ENCODE measurements at places on chromosomes 1 and 21.

DNA sequence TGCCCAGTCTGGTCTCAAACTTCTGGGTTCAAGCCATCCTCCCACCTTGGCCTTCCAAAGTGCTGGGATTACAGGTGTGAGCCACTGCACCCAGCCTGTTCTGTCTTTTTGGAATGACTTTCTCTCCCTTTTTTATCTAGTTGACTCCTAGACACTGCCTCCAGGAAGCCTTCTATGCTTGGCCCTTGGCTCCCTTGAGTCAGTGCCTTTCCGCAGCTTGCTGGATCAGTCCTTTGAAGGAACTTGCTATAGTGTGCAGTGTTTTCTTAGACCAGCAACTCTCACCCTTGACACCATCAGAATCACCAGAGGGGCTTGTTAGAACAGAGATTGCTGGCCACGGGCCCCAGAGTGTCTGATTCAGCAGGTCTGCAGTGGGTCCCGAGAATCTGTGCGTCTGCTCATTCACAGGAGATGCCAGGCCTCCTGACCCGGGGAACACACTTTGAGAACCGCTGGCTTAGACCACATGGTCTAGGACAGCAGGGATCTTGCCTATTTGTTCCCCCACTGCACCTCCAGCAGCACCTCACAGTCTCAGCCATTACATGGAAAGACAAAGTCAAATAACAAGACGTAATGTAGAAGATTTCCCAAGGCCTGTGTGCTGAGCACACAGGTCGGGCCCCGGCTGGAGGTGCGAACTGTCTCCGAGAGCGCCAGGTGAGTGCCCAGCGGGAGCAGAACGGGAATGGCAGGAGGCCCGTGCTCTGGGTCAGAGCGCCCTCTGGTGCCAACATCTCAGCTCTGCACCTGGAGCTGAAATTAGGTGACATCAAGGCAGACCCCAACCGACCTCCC is 27.4 kb upstream of the CTPS1 start:
- DNase-seq = peak; percentile 29

DNA sequence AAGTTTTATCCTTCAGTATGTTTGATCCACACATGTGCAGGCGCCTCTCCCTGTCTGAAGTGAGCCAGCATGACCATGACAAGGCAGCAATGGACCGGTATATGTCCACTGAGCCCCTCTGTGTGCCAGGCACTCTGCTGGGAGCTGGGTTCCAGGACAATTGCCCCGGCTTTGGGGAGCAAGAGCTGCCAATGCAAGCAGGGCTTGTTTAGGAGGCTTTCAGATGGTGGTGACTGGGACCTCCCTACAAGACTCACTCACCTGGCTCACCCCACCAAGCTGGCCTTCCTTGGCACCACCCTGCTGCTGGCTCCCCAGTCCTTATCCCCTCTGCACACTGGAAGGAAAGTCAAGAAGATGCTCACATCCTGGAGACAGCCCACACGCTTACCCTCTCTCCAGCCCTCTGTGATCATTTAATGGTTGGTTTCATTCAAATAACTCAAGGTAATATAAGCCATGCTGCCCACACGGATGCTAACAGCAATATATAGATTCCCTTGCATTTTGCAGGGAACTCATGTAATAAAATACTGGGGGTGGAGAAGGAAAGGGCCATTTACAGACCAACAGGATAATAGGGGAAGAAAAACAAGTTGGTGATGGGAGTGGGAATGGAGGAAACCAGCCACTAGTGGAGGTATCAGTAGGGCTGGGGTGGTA is 23.6 kb downstream of the KCND3 start:
- DNase-seq = no peak

DNA sequence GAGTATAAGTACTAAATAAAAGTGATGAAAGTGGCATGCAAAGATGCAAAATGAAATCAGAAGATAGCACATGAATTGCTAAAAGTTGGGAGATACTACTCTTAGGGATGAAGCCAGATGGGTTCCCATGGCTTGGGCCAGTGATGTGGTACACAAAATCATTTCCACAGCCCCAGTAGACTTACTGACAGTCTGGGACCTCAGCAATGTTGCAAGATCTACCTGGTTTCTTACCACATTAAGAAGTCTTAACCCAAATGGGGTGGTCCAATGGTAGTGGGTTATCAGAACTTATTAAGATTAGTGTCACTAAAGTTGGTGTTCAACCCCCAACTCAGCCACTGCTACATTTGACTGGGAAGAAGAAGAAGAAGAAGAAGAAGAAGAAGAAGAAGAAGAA is 227.7 kb upstream of the IRF2BP2 start:
- DNase-seq = no peak

GRCh38 chr1:199283794-199284193 is 645.0 kb downstream of the PTPRC start:
- DNase-seq = no peak

GRCh38 chr1:44905276-44905675 is 62.2 kb upstream of the PTCH2 start:
- DNase-seq = no peak

GRCh38 chr1:6683434-6683833 is 18.2 kb downstream of the DNAJC11 start:
- no peak for DNase-seq

Measured in fibroblast of skin of right quadriceps (primary cell).